Stimulated activated CD4-positive, alpha-beta T cell treated with anti-CD3 and anti-CD28 coated beads, Interleukin-12 subunit alpha, Interleukin-12 subunit beta, amount 100 ng/mL, for 48 hours (primary cell): ENCODE measurements at places on chromosomes 12 and 14.

GRCh38 chr14:87199381-87199780 lies 793.6 kb downstream of the GALC start:
- no peak for DNase-seq

DNA sequence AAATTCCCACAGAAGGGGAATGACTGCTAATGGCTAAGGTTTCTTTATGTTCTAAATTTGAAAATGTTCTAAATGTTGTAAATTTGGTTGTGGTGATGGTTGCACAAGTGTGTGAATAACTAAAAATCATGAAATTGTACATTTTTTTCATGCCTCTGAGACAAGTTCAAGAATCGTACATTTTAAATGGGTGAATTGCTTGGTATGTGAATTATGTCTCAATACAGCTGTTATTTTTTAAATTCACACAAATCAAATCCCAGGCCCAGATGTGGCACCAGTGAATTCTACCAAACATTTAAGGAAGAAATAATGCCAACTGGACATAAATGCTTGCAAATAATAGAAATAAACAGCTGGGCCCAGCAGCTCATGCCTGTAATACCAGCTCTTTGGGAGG lies 28.6 kb upstream of the RND1 start:
- no peak for DNase-seq

DNA sequence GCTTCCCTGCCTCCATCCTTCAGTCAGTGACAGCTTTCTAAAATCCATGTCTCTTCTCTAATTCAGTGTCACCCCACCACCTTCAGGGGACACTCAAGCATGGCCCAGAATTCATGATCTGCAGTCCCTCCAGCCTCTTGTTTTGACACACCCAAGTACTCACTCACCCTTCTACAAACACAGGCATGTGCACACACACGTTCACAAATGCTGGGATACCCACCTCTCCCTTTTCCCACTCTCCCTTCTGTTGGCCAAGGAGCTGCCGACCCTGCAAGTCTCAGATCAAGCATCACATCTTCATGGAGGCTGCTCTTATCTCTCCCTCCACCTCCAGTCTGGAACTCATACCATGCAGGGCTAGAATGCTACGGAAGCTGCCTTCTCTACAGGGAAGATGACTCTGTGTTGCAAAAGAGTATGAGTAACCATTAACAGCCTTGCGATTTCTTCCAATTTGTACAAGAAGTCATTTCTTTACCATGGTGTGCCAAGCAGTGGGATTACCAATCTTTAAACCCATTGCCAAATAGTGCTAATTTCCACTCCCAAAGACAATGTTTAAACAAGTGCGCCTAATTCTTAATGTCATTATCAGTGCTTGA lies 196.1 kb downstream of the BCL11B start:
- no peak for DNase-seq

DNA sequence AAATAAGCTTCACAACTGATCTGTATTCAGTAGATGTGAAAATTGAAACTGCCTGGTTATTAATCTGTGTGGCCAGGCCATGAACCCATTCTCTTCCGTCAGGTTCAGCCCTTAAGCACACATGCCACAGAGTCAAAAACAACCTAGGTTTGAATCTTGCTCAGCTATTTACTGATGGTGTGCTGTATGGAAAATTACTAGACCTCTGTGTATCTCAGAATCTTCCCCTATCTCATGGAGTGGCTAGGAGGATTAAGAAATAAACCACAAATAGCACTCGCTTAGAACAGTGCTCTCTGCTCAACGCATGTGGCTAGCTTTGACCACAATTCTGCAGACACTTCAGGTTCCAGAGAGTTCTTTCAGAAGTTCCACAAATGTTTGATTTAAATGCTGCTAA lies 240.7 kb upstream of the PLEKHG7 start:
- no peak for DNase-seq

DNA sequence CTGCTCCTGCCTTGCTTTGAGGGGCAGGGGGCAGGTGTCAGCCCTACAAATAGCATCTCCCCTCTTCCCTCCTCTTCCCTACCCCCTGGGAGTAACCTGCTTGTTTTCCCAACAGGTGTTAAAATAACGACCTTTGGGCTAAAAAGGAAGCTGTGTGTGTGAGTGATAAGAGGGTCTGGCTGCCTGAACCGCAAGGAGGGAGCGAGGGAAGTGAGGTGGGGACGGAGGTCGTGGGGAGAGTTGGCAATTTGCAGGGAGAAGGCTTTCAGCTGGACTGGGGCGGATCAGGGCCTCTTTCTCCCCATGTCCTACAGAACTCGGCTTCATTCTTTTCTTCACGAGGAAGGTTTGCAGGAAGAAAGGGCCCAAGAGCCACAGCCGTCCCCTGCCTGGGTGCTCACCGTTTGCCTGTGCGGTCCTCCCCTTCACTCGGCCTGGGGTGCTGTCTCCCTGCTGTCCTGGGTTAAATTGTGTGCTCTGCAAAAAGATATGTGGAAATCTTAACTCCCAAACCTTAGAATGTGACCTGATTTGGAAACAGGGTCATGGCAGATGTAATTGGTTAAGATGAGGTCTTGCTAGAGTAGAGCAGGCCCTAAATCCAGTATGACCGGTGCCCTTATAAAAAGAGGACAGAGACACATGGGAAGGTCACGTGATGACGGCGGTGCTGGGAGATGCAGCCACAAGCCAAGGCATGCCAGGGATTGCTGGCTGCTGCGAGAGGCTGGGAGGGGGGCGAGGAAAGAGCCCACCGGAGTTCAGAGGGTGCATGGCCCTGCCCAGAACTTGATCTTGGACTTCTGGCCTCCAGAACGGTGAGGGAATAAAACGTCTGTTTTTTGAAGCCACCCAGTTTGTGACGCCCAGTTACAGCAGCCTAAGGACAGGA lies 38.7 kb upstream of the NCOR2 start:
- DNase-seq, result no peak

GRCh38 chr14:50659327-50659974 lies 8.7 kb downstream of the SAV1 start:
- DNase-seq, result no peak

GRCh38 chr12:128442096-128442495 lies 175.1 kb downstream of the TMEM132C start:
- DNase-seq, result no peak

DNA sequence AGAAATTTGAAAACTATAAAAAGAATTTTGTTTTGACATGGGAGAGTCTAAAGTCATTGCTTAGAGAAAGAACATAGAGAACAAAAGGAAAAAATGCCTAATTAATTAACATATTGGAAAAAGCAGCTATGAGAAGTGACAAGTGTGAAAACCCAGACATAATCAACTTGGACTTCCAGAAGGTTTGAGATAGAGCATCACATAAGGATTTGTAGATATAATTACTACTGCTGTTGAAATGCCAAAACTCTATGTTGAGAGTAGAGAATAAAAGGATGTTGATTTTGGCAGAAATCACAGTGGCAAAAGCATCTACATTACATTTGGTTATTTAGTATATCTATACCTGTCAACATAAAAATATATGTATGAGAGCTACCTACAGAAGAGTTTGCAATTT lies 135.1 kb downstream of the SLC41A2 start:
- DNase-seq, result no peak

DNA sequence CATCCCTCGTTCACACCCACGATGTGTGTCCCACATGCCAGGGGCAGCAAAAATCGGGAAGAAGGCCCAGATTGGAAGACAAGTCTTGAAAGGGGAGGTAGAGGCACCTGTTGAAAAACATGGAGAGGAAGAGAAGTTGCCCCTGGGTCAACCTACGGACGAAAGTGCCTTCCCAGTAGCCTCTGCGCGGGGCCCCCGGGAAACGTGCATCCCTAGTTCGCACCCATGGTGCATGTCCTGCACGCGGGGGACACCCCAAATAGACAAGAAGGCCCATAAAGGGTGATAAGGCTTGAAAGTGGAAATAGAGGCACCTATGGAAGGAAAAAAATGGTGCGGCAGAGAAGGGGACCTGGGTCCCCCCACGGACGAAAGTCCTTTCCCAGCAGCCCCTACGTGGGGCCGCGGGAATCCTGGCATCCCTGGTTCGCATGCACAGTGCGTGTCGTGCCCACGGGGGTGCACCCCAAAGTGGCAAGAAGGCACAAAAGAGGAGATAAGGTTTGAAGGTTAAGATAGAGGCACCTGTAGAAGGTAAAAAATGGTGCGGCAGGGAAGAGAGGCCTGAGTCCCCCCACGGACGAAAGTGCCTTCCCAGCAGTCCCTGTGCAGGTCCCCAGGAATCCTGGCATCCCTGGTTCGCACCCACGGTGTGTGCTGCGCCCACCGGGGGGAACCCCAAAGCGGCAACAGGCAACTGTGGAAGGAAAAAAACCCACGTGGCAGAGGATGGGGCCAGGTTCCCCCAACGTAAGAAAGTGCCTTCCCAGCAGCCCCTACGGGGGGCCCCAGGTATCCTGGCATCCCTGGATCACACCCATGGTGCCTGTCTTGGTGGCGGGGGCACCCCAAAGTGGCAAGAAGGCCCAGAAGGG lies 278.3 kb downstream of the ALG10 start:
- no peak for DNase-seq
